Tongue (tissue), 3 donors: ENCODE measurements at places on chromosomes 2 and 18.
A peak's percentile ranks its signal among the peaks of the same experiment; 100 is the strongest.

GRCh38 chr2:10097352-10098148, 17.3 kb upstream of the CYS1 start:
- peak; percentile 74 for DNase-seq

GRCh38 chr2:175251425-175252041, 70.0 kb upstream of the ATP5MC3 start:
- peak; percentile 69 for DNase-seq

DNA sequence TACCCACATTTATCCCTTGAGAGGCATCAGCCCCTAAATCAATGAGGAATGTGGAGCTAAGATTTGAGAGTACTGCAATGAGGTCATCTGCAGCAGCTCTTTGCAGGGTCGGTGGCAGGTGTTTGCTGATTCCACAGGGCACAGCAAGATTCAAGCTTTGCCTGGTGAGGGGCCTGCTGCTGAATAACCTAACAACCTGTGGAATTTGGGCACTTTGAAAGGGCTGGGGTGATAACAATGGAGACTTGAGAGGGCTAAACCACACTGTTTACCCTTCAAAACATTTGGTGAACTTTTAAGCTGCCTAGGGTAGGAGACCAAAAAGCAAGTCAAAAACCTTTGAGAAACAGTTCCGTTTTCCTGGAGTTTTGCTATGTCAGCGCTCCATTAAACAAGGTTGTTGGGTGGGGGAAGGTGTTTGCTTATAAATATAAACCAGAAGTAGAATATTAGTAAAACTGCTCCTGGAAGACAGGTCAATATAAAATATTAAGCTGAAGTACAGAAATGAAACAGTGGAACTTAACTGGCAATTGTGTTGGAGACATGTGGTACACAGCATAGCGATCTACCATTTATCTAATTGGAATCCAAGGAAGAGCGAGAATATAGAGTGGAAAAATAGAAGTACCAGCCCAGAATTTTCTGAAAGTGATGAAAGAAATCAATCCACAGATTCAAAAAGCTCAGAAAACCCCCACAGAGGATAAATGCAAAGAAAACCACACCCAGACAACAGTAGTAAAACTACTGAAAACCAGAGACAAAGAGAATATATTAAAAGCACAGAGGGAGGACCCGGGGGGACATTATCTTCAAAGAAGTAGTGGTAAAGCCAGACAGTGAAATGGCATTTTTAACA, 15.7 kb downstream of the COPS8 start:
- no peak for DNase-seq

GRCh38 chr2:225340923-225341322, 58.6 kb upstream of the NYAP2 start:
- DNase-seq = no peak

DNA sequence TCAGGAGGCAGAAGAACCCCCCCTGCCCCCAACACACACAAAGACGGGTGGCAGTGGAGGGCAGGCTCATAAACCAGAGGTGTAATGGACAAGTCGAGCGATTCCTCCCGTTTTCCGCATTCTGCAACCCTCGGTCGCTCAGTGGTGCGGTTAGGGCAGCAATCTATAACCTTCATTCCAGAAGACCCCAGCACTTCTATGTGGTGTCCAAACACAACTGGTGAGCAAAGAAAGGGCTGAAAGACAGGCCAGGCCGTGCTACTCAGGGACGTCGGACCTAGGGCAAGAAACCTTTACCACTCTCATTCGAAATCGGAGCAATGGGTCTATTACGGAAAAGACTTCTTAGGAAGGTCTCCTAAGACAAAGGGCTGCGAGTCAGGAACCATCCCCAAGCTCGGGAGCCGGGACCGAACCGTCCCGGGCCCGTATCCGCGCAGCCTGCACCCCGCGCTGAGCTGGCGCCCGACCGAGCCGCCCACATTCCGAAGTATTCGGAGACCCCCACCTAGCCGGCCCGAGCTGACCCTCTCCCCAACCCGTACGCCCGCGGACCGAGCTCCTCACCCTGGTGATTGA, 568 bp downstream of the ARL5A start:
- DNase-seq = no peak
